Umbilical cord (tissue), 2 donors: ENCODE measurements at places on chromosomes 6 and 20. TPM values are rescaled to one million over a fixed set of nuclear protein-coding genes. Genes with fewer than 3 reads are reported as not detected.

The ADGRF1 gene
- total RNA-seq: 4.6 TPM

The TRIM10 gene
- total RNA-seq: 4.3 TPM

DNA sequence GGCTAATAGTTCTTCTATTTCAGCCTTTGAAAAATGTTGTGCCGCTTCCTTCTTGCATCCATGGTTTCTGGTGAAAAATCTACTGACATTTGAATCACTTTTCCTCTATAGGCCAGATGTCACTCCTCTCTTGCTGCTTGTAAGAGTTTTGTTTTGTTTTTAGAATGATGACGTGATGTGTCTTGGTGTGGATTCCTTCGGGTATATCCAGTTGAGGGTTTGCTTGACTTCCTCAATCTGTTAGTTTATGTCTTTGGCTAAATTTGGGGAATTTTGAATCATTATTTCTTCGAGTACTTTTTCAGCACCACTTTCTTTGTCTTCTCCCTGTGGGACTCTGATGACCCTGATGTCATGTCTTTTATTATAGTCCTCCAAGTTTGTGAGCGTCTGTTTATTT, 175.5 kb downstream of the MYLK4 start:
- DNase-seq: no peak

- no peak for DNase-seq
These were observed 161.3 kb downstream of the PHACTR3 start for GRCh38 chr20:59765599-59766177.
